ENCODE measurements at places on chromosomes 12 and 14.
A peak's percentile ranks its signal among the peaks of the same experiment; 100 is the strongest.

DNA sequence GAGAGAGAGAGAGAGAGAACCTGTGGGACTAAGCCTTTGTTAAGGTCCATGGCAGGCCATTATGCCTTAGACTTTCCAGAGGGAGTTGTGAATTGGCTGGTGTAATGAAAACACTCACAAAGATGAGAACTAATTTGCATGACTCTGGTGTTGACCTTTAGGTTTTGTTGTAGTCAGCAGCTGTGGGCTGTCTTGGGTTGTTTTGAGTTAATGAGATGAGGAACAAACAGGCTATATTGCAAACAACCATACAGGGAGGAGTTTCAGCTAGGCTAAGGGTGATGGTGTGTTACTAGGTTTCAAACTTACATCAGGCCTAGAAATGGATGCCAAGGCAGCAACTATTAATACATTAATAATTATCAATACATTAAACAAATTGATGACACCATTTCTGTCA is 26.3 kb downstream of the ATXN7L3B start:
- no peak for DNase-seq

- DNase-seq, result no peak
These were observed 1.7 kb upstream of the LRP1 start for GRCh38 chr12:57126561-57126960.

GRCh38 chr14:50312734-50313054 is 570 bp downstream of the DMAC2L start:
- no peak for DNase-seq

DNA sequence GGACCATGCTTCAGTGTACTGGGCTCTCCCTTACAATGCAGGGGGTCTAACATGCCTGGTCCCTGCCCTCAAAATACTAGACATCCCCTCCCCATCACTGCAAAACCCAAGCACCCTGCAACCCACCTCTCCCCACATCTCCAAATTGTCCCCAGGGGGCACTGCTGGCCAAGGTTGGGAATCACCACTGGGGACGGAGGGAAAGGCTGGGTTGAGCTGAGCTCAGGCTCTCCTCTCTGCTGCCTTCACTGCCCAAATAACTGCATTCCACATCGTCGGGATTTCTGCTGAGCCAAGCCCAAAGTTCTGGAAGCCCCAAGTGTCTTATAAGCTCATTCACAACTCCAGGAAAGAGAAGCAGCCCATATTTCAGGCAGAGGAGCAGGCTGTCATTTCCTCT is 69.6 kb downstream of the NT5DC3 start:
- no peak for DNase-seq

- peak; percentile 62 for DNase-seq
These were observed at the start of gene CCDC88C for GRCh38 chr14:91417120-91417982. Gene CCDC88C, minus strand, starts transcription at chr14:91417820. Its CDS starts 130 bp downstream, at chr14:91417690.

DNA sequence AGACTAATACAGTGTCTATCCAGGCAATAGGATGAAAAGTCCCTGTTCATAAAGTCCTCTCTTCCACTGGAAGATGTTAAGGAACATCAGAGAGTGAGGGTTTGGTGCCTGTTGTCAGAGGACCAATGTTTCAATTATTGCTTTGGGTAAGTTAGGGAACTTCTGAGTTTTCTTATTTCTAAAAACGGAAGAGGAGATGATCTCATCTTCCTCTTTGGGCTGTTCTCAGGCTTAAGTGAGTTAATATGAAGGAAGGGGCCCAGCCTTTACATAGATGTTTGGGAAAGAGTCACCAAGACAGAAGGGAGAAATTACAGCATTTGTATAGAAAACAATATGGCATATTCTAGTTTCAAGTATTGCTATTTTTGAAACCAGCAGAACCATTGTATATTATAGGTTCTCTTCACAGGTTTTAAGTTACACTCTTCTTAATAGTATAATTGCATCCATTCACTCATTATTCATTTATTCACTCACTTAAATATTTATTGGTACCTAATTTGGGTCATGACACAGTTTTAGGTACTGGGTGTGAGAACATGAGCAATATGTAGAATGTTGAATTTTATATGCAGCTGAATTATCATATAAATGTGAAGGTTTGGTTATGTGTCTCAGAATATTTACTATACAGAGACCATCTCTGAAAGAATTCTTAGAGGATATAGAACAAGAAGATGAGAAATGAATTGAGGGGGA is 68.5 kb upstream of the LRIG3 start:
- no peak for DNase-seq

- no peak for DNase-seq
These were observed 613 bp downstream of the ARHGEF40 start for GRCh38 chr14:21070610-21071224.

GRCh38 chr12:122500685-122501488 is at the start of gene ZCCHC8:
Gene ZCCHC8, minus strand, starts transcription at chr12:122500932. Its CDS starts 92 bp downstream, at chr12:122500840.
- DNase-seq, result peak; percentile 92

DNA sequence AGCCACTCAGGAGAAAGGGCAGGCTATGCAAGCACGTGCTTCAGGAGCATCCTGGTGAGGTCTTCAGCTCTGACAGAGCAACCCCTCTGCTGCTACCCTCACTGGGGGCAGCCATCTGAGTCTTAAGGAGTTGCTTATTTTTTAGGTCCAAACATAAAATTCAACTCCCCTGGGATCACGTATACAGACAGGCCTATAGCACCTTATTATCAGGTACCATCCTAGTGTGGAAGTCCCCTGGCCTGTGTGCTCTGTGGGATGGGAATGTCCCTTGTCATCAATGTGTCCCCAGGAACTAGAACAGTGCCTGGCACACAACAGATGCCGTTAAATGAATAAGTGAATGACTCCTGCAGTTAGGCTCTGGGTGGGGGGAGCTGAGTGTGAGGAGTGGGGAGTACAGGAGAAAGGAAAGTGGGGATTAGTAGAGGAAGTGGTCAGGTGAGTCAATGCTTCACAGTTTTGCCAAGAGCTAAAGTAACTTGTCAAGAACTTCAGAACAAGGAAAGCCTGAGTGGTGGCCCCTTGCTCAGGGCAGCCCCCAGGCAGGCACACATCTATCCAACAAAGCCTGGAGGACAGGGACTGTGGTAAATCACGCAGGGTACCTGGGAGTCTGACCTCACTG is 33.5 kb downstream of the DAD1 start:
- peak; percentile 51 for DNase-seq

DNA sequence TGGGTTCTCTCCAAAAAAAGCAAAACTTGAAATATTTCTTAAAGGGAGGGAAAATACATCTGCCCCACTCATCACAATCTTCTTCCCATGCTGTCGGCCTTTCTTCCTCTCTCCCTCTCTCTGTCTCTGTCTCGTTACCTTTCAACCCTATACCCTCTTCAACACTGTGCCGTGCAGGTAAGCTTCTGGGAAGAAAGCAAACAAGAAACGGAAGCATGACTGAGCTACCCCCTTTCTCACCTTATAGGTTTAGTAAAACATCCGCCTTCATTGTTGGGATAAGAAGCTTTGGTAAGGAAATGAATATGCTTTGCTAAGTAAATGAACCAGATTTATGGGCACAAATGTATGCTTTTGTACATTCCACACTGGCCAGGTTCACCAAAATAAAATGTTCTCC is 63.0 kb downstream of the TMEM30B start:
- DNase-seq, result no peak

GRCh38 chr12:120183211-120183631 is 11.3 kb downstream of the GCN1 start:
- DNase-seq, result no peak

DNA sequence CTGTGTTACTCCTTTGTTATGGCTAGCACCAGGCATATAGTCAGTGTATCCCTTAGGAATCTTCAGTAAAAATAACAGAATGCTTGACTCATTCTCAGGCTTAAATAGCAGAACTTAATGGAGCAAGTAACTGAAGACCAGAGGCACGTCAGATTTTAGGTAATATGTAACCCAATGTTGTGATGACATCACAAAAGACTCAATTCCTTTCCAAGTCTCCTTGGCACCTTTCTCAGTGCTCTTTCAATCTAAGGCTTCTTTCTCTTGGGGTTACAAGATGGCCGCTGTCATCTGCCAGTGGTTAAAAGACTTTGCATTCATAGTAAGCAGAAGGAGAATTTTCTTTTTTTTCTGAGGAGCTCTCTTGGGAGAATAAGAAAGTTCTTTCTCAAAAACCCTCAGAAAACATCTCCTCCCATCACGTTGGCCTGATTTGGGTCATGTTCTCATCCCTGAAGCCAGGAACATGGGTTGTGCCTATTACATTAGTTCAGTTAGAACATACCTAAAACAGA is 33.4 kb upstream of the DCN start:
- no peak for DNase-seq

DNA sequence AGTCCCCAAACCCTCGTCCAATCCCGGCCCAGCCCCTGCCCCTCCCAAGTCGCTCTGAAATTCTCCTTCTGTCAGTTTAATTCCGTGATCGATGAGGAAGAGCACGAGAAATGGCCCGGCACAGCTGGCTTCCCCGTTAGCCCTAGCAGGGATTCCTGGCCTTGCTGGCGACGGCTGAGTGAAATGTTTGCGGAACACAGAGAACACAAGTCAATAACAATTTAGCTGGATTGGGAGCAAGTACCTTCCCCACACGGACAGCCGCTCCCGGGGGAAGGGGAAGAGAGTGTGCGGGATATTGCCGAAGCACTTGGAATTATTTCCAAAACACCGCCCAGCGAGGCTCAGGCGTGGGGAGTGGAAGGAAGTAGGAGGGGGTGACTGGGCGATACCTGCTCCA is 134.6 kb downstream of the RBM19 start:
- no peak for DNase-seq

GRCh38 chr12:87196321-87196720 is 832.9 kb downstream of the C12orf50 start:
- DNase-seq, result no peak

DNA sequence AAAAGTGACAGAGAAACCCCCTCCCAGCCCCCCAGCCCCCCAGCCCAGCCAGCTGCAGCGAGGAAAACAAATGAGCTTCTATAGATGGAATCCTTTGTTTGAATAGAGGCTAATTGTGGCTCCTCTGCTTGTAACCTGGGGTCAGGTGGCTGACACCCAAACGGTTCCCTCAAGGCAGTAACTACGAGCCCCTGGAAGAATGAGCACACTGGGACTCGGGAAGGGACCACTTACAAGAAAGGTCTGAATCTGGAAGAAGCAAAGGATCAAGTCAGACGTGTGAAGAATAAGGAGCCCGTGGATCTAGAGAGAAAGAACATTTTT is 108.7 kb upstream of the FUT8 start:
- DNase-seq, result no peak

- DNase-seq, result no peak
These were observed 48.2 kb downstream of the DPF3 start for GRCh38 chr14:72845683-72846082.

- no peak for DNase-seq
These were observed 128.4 kb upstream of the NCOR2 start for GRCh38 chr12:124695861-124696260.

- peak; percentile 97 for DNase-seq
These were observed at the start of gene FAM222A for GRCh38 chr12:109713187-109714070. Gene FAM222A, plus strand, starts transcription at chr12:109713825. Its CDS starts 30,322 bp downstream, at chr12:109744147.

- DNase-seq, result no peak
These were observed 35.7 kb downstream of the MVK start for GRCh38 chr12:109609342-109609741.

GRCh38 chr14:36521598-36522345 is 1.7 kb upstream of the NKX2-1 start:
- DNase-seq, result no peak

- no peak for DNase-seq
These were observed 2.2 kb downstream of the TMEM132C start for GRCh38 chr12:128269181-128269591.

DNA sequence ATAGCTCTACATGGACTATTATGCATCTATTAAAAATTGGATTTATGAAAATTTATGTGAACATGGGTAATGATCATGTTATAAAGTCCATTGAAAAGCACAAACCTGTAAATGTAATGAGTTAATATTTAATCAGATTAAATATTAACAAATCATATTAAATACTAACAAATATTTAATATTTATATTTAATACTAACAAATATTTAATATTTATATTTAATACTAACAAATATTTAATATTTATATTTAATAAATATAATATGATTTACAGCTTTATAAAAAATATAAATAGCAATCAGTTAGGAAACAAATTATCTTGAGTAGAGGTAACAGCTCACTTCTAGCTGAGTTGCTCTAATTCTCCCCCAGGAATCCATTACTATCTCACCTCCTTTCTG is 758.0 kb upstream of the USP15 start:
- no peak for DNase-seq

GRCh38 chr12:96015672-96016071 is 19.5 kb upstream of the HAL start:
- no peak for DNase-seq

DNA sequence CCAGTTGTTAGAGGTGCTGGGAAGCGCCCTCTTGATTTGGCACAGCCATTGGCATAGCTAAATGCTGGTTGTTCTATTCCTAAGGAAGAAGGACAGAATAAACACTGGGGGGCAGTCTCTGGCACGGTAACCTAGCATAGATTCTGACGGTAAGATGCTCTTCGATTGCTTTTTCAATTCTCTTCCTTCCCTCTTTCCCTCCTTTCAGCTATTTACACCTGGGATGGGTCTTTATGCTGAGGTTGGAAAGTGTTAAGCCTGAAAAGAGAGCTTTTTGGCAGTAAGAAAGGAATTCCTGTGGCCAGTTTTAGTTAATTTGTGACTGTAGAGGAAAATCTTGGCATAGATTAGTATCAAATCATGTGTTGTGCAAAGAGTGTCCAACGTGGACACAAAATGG is 162.8 kb downstream of the SNAPC1 start:
- no peak for DNase-seq
